ENCODE measurements at places on chromosomes 1 and 21.

DNA sequence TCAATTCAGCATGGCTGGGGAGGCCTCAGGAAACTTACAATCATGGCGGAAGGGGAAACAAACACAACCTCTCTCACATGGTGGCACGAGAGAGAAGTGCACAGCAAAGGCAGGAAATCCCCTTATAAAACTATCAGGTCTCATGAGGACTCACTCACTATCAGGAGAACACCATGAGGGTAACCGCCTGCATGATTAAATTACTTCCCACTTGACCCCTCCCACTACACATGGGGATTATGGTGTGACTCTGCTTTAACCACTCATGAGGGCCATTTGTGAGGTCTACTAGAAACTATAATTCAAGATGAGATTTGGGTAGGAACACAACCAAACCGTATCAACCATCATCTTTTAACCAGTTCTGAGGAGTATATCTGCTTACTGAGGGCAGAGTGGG is 387.4 kb upstream of the NFIA start:
- no peak for DNase-seq

- DNase-seq: no peak
These were observed 644.9 kb upstream of the NCAM2 start for GRCh38 chr21:20353351-20353750.

GRCh38 chr1:233089251-233089650 is 138.8 kb downstream of the NTPCR start:
- DNase-seq: no peak

DNA sequence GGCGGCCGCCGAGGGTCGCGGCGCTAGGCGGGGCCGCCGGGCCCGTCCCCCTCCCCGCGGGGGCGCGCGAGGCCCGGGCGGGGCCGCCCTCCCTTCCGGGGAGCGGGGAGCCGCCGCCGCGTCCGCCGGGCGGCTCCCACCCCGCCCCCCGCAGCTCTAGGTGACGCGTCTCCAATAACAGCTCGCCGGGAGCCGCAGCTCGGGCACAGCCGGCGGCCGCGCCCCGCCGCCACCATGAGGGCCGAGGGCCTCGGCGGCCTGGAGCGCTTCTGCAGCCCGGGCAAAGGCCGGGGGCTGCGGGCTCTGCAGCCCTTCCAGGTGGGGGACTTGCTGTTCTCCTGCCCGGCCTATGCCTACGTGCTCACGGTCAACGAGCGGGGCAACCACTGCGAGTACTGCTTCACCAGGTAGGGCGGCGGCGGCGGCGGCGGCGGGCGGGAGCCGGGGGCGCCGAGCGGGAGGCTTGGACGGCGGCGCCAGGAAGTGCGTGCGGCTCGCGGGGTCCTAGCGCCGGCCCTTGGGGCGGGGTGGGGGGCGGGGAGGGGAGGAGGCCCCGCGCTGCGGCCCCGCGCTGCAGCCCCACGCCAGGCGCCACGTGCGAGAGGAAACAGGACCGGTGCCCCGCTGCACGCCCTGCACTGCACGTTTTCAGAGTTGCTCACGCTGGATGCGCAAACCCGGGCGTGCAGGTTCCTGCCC is at the start of gene SMYD2:
TSS of gene SMYD2 (plus strand) at position 139 of the 699 bp plus-strand sequence. CDS start at position 235, 96 bp downstream.
- peak; percentile 23 for DNase-seq

DNA sequence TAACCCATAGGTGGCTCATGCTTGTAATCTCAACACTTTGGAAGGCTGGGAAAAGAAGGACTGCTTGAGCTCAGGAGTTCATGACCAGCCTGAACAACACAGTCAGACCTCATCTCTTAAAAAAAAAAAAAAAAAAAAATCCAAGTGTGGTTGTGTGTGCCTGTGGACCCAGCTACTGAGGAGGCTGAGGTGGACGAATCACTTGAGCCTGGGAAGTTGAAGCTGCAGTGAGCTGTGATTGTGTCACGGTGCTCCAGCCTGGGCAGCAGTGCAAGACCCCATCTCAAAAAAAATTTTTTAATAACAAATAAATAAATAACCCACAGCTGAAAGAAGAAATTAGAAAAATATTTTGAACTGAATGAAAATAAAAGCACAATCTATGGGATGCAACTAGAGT is 13.8 kb downstream of the INTS7 start:
- no peak for DNase-seq

DNA sequence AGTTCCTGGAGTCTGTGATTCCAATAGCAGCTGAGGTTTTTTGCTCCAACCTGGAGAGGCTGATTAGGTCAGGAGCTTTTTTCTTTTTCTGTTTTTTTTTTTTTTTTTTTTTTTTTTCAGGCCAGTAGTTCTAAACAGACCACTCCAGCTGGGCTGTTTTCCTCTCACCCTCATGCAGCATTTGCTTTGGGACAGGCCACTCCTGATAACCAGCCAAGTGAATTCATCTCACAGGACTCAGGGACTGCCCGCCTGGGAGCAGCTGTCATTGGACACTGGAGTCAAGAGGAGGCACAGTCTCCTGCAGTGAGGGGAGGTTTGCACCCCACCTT is 22.9 kb downstream of the PLXNA2 start:
- DNase-seq: no peak

- DNase-seq: peak; percentile 11
These were observed 28.4 kb upstream of the FHAD1 start for GRCh38 chr1:15218287-15219279.

- no peak for DNase-seq
These were observed 54.4 kb upstream of the STUM start for GRCh38 chr1:226494092-226494609.

DNA sequence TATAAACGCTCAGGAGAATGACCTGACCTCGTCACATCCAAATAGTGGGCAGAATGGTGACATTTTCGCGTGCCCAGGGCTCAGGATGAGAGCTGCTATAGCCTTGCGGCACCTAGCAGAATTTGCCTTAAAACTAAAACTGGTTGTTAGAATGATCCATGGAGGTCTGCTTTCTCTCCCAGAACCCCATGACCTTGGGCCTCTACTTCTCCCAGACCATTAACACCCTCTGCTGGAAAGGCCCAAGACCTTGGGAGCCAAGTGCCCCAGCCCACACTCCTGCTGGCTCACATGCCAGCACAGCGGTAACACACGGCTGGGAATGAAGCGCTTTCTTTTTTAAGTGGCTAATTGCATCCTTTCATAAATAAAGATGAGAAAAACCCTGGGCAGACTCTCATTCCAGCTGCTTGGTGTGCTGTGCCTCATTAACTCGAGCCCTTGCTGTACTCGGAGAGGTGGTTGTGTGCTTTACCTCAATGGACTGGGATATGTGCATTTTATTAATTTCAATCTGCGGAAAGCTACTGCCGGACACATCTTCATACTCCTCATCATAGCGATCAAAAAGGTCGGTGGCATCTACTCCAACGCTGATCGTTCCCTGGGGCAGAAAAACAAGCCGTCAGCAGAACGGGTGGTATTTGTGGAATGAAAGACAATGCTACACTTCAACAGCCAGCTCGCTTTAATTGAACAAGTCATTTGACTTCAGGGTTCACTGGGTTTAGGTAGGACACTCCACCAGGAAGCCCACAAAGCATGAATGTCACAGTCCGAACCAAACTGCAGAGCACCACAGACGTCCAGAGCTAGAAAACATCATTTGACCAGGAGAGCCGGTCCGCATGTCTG is 29.0 kb downstream of the THAP3 start:
- DNase-seq: no peak

DNA sequence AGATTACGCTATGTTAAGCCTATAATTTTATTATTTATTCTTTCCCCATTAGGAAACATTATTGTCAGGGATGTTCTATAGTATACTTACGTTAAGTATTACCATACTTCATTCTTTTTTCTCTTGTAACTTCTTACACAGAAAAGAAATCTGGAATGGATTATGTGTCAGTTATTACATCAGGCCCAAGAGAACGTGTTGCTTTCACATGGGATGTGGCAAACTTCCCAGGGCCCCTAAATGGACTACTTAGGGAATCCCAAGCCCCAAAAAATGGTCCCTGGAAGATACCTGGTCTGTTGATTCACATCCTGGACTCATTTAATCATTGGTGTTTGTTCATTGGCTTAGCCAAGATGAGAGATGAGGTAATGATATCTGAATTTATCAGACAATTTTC is 249.8 kb downstream of the NRIP1 start:
- DNase-seq: no peak

GRCh38 chr1:157137046-157137407 is 1.2 kb downstream of the ETV3 start:
- no peak for DNase-seq

DNA sequence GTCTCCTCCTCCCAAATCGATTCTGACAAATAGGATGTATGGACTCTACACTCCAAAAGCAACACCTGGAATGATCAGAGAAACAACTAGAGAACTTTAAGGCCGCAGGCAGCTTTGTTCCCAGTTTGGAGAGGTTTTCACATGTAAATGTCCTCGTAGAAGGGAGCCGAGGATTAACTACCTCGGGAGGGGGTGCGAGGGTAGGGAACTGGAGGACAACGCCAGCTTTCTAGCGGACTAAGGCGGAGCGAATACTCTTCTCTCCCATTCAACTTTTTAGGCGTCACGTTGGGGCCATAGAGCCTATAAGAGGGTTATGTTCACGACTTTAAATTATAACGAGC is 1.2 kb downstream of the SCAF4 start:
- DNase-seq: no peak

DNA sequence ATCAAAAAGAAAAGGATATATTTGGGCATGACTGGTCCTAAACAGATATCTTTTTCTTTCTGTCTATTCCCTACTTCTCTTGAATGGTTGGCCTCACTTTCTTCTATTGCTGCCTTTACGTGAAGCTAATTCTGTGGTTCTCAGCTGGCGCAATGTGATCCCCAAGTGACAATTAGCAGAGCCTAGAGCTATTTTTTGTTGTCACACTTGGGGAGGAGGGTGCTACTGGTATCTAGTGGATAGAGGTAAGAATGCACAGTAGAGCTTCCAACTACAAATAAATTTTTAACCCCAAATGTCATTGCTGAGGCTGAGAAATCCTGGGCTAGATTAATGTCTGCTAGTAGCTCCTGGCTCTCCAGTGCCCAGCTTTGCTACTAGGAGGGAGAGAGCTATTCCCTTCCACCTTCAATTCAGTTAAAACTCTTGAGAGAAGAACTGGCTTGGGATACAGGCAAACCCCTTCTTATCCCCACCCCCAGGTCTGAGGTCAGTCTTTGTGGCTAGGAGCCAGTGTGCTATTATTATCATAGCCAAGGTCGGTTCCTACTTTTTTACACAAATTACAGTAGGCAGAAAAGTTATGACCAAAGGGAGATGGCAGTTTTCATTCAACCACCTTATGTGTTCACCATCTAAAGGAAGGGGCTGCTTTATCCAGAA is 102.1 kb downstream of the SNX7 start:
- no peak for DNase-seq

GRCh38 chr1:192170196-192170984 is 12.1 kb downstream of the RGS18 start:
- no peak for DNase-seq

- DNase-seq: no peak
These were observed 86.6 kb upstream of the DPH5 start for GRCh38 chr1:101112051-101112780.

DNA sequence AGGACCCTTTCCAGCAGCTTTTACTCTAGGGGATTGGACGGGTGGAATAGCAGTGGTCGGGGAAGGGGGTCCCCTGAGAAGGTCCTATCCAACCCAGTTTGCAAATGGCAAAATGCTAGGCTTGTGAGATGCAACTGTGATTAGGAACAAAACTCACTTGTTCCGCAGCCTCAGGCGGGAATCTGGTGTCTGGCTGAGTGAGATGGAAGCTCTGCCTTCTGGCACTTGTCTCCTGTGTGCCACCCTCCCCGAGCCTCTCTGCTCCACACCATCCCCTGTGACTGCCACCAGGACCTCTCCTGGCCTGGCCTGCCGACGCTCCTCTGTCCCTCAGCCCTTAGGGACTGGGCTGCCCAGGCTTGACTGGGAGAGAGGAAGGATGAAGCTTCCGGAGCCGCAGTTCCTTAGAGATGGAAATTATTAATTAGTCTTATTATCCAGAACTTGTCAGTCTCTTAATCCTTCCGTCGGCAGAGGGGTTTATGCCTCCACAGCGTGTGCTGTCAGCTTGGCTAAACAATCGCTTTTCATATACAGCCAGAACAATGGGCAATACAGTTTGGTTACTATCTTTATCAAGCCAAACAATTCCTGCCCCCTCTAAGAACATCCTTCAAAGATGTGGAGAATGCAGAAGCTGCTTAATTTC is 292.8 kb upstream of the VAMP3 start:
- DNase-seq: no peak

DNA sequence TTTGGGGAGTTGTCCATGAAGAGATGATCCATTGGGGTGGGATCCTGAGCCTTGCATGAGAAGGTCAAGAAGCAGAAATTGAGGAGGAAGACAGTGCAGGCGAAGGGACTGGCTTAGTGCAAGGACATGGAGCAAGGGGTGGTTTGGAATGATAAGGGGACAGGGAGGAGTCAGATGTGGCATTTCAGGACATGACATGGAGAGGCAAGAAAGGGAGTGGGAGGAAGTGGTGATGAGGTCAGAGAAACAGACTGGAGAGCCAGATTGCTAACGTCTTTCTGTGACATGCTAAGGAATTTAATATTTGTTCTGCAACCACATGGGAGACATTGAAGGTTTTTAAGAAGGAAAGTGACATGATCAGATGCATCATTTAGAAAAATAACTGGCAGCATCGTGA is 346.8 kb upstream of the FMN2 start:
- no peak for DNase-seq

- no peak for DNase-seq
These were observed 63.7 kb downstream of the SLC66A1 start for GRCh38 chr1:19375631-19376400.

DNA sequence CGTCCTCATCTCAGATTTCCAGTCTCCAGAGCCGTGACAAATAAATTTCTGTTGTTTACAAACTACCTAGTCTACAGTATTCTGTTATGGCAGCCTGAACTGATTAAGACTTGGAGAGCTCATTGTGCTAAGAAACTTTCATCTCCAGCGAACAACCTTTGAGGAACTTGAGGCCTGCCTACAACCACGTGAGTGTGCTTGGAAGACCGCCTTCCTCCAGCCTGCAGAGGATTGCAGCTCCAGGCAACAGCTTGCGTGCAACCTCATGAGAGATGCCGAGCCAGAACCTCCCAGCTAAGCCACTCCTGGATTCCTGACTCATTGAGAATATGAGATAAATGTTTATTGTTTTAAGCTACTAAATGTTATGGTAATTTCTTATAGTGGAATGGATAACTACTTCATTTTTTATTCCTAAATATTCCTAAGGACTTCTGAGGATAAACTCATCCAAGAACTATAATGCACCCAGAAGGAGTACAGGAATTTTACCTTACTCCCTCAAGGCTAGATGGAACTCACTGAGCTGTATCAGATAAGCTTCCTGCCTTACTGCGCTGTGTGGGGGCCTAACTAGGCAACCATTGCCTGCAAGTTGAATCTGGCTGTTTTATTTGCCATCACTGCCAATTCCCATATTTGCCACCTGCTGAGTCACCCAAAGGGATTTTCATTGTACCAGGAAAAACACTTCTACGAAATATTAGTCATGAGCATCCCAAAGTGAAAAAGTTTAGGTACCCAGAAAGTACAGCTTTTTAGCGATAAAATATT is 17.6 kb downstream of the FAM177B start:
- peak; percentile 87 for DNase-seq

GRCh38 chr1:100582943-100583342 is 45.0 kb downstream of the GPR88 start:
- DNase-seq: no peak

GRCh38 chr1:220272047-220272840 is at the start of gene RAB3GAP2:
Gene RAB3GAP2 (minus strand): TSS chr1:220272453. CDS start chr1:220272337, 116 bp downstream.
- DNase-seq: peak; percentile 84

GRCh38 chr1:11283151-11283550 is 10.2 kb downstream of the UBIAD1 start:
- no peak for DNase-seq

- DNase-seq: no peak
These were observed 549.1 kb downstream of the PTBP2 start for GRCh38 chr1:97270508-97271307.

Measured in stromal cell of bone marrow (primary cell).